ENCODE measurements at places on chromosomes 6 and 20. TPM values are rescaled to one million over a fixed set of nuclear protein-coding genes. Genes with fewer than 3 reads are reported as not detected.

DNA sequence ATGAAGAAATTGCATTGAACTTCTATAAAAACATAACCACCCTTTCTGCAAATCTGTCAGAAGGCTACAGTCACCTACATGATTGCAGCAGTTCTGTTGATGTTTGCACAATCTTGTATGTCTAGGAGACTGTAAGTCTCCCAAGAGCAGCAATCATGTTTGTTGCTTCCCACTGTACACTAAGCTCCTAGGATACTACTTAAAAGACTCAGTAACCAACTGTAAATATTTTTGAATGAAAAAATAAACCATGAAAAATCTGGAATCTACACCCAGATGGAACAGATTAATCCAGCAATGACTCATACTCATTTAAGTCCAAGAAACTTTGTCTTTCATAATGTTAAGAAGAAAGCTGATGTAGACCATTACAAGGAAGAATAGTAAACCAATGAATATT, 168.5 kb upstream of the ATXN1 start:
- H3K4me3 ChIP-seq, result no peak overlapping the region
- H3K36me3 ChIP-seq, result no peaks in the 10 kb centered on the region
- H3K27ac ChIP-seq, result no peak overlapping the region
- H3K4me1 ChIP-seq, result no peaks in the 10 kb centered on the region
- no peak for DNase-seq

DNA sequence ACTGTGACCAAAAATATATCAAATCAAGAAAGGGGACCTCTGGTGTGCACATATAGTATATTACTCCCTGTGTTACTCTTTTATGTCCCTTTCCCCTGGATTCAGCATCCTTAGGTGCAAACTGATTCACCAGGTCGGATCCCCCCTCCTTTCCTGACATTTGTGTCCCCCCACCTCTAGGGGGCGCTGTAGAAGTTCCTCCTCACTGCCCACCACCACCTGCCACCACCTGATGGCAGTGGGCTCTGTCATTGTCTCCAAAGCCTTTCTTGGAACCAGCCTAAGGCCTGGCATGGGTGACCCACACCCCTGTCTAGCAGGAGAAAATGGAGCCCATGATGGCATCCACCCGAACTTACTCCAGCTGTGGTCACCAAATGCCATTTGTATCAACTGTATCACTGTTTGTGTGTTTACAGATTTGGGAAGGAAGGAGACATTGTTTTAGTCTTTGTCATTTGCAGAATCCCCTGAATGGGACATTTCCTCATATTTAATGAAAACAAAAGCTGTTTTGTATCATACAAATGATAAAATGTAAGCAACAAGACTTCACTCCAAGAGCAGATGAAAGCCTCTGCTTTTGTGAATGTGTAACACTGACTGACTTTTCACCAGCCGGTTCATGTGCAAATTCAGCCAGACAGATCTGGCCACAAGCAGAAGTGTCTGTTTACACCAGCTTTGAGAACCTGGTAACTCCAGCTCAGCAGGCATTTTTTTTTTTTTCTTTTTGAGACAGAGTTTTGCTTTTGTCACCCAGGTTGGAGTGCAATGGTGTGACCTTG, 66.2 kb downstream of the ARMC2 start:
- H3K4me1 ChIP-seq, result no peaks in the 10 kb centered on the region
- no peak overlapping the region for H3K4me3 ChIP-seq
- H3K36me3 ChIP-seq, result no peaks in the 10 kb centered on the region
- DNase-seq, result no peak
- no peaks in the 10 kb centered on the region for H3K27me3 ChIP-seq

DNA sequence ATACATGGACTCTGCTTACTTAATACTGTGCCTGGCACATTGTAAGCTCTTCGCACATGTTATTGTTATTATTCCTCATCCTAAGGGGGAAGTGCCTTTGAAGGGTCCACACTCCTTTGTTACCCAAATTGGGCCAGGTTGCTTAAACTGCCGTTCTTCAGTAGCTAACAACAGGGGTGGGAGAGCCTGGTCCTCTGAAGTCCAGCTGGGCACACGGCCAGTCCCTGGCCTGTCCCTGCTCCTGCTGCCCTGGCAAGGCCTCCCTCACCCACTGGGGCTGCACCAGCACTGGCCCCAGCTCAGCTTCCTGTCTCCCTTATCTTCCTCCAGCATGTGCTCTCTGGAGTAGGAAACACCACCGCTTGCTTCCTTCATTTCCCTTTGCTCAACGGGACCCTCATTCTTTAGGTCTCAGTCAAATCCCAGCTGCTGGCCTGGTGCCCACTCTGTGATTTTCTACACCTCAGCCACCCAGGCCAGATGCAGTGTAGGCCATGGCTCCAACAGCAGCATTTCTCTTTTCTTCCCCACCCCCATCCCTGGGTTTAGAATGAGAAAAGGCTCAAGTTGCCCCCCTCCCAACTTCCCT, 5.5 kb upstream of the PROCR start:
- H3K36me3 ChIP-seq, result no peaks in the 10 kb centered on the region
- peaks cover 9% of the 10 kb centered on the region for H3K4me1 ChIP-seq
- no peak for DNase-seq
- H3K27me3 ChIP-seq, result no peaks in the 10 kb centered on the region

Gene ANKRD66
- 1.9 TPM for polyA plus RNA-seq
